ENCODE measurements at places on chromosomes 12 and 14.
A peak's percentile ranks its signal among the peaks of the same experiment; 100 is the strongest.

- no peak for ATAC-seq
These were observed 25.6 kb upstream of the PTHLH start for GRCh38 chr12:27998170-27998569.

DNA sequence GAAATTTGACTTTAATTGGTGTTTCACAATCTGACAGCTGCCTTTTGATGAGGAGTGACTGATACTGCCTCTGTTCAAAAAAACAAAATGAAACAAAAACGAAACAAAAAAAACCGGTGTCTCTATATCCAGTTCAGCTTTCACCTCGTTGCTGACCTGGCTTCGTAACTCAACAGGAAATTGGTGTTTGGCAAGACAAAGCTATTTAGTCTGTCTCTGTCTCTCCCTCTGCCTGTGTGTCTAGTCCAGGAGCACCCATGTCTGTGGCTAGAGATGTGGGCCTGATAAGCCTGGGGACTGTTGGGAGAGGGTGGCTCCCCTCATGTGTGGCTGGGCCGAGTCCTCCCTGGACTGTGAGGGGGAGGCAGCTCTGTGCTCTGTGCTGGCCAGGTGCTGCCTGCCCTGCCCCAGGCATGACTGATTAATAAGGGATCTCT, 11.3 kb downstream of the CACNA1C start:
- ATAC-seq = peak; percentile 70

DNA sequence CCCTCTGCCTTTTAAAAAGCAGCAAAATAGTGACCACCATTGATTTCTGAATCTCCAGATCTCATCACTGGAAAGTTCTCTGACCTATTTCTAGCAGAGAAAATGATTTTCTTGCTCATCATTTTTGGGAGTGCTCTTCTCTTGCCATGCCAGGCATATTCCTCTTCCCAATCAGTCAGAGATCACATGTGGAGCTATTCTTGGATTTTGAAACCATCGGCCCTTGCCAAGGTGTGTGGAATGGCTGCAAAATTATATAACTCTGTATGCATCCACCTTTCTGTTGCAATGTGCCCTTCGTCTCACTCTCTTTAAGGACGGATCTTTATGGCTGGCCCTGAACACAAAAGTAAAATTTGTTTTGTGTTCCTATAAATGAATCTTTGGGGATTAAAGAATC, 25.5 kb upstream of the LDHB start:
- ATAC-seq = no peak

DNA sequence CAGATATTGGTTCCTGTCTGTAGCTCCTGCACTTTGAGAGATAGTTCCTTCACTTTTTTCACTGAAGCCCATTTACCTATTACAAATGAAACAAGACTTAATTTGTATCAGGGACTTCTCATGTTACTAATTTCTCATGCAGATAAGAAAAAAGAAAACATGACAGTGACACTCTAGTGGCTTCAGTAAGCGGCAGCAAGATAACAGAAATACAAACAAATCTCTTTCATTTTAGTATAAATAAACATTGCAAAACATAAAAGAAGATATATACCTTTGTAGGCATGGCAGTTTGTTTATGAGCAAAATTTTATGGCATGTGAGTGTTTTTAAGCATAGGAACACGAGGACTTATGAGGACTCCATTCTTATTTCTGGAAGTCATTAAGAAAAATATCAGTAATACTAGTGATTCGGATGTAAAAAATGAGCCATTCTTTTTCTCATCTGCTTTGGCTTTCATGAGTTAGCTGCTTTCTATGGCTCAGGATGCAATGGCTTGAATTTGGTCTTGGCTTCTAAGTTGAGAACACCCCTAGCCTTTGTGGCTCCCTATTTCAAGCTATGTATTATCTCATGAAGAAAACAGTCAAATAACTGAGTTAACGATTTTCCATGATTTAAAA, 310.1 kb upstream of the RGS6 start:
- ATAC-seq = no peak

- ATAC-seq = no peak
These were observed 287.6 kb upstream of the E2F7 start for GRCh38 chr12:77352946-77353345.

- no peak for ATAC-seq
These were observed 1.7 kb downstream of the NDRG2 start for GRCh38 chr14:21023174-21023573.

DNA sequence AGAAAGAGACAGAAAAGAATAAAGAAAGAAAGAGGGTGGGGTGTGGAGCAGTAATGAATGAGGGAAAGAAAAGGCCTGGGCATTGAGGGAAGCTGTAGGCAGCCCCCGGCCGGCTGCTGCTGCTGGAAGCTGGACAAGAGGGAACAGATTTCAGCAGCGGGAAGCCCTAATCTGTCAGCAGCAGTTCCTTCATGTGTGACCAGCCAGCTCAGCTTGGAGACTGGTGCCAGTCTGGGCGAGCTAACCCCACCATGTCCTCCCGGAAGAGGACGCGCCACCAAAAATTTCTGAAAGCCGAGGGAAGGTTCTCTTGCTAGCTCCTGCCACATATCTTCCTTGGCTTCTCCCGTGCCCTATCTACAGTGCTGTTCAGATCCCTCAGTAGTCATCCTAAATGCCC, 236.8 kb downstream of the GRIN2B start:
- no peak for ATAC-seq

- ATAC-seq = no peak
These were observed 156.5 kb upstream of the RMST start for GRCh38 chr12:97306147-97306546.

DNA sequence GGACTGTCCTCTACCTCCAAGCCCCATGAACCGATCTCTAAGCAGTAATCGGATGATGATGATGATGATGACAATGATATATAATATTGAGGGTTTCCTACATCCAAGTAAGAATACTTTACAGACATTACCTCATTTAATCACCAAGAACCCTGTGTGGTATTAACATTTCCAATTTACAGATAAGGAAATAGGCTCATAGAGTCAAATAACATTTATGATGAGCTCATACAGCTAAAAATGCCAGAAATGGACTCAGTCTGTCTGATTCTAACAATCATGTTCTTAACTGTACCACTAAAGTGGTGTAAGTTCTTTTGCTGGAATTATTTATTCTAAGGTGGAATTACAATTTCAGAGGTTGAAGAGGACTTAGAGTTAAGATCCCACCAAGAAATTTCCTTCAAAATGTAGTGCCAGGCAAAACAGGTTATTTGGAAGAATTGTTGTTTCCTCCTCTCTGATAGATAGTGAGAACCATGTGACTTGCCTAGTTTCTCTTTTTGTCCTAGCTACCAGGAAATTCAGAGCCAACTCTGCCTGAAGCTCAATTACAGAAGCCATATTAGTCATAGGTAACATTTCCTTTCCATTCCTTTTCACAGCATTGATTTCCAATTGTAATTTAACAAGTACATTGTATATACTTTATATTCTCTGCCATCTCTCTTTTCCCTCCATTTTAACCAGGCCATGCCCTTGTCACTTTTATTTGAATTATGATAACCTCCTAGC, 23.8 kb upstream of the CCDC175 start:
- no peak for ATAC-seq

DNA sequence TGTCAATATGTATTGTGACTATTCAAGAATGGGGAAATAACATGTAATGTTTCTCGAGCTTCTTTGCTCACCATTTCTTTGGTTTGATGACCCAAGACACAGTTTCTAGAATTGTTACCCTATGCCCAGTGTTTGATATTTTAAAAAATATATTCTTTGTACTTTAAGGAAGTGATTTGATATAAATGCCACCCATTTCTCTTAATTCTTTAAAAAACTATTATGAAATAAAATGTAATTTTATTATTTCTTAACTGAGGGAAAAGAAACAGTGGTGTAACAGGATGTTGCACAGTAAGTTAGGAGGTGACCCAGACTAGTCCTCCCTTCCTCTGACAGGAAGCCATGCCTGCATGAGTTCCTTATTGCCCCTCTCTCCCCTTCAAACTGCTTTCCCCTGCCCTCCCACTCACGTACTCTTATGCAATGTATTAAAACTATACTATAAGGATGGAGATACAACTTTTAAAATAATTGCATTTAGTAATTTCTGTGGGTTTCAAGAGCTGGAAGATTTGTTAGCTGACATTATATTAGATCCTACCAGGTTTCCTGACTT, 279.4 kb downstream of the TMTC2 start:
- ATAC-seq = no peak

GRCh38 chr14:79465651-79466050, 745.7 kb downstream of the DIO2 start:
- ATAC-seq = no peak

GRCh38 chr12:81146228-81147225, 68.6 kb downstream of the ACSS3 start:
- ATAC-seq = no peak

GRCh38 chr12:123532808-123533649, 490 bp downstream of the RILPL1 start:
- peak; percentile 65 for ATAC-seq

DNA sequence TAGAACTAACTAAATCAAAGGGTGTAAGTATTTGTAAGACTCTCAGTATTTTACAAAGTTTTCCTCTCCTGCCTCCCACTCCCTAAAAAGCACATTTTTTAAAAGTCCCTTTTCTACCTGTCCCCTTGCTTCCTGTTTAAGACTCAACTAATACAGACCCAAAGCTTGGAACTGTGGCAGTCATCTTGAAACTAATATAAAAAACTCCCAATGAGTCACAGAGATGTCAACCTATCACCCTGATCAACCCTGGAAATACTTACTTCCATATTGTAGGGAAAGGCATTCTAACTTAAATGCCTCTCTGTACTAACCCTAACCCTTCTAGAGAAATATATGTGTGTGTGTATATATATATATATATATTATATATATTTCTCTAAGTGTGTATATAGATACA, 184.8 kb downstream of the SPTSSA start:
- ATAC-seq = no peak

GRCh38 chr12:58310809-58311622, 369.6 kb downstream of the ATP23 start:
- peak; percentile 85 for ATAC-seq

- ATAC-seq = peak; percentile 53
These were observed 501.6 kb downstream of the SLC6A15 start for GRCh38 chr12:84411031-84411430.

GRCh38 chr12:105083031-105083430, 1.2 kb downstream of the ALDH1L2 start:
- ATAC-seq = no peak

DNA sequence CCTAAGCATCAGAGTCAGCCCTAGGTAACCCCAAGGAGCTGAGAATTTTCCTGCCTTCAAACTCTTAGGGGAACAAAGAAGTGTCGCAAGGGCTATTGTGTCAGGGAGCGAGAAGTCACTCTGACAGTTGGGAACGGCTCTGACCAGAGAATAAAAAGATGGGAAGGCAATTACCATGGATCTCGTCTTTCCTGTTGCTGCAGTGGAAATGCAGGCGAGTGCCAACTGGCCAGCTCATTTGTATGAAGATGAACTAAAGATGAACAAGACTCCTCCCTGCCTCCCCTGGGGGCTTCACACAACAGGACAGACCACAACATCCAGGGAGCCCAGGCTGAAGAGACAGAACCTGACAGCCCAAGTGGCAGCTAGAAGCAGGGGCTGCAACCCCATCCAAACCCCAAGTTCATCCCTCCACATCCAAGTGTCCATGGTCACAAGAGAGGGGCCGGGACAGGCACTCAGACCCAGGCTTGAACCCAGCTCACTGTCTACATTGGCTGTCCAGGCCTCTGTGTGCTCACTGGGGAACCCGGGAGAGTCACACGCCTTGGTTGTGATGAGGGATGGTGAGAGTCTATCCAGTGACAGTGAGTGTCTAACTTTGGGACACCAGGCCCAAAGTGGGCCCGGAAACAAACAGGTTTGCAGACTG, 322.4 kb downstream of the BCL11B start:
- no peak for ATAC-seq

DNA sequence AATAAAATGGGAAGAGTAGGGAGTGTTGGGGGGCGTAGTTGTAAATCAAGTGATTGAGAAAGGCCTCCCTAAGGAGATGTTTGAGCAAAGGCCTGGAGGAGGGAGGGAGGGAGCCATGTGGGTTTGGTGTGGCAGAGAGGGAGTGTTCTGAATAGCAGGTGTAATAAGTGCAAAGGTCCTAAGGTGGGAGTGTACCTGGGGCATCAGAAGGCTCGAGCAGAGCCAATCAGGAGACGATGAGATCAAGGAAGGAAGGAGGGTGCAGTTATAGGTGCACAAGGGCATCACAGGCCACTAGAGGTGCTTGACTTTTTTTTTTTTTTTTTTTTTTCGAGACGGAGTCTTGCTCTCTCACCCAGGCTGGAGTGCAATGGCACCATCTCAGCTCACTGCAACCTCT, 77.9 kb upstream of the PLXNC1 start:
- ATAC-seq = no peak

GRCh38 chr14:70901269-70901668, 6.0 kb upstream of the PCNX1 start:
- ATAC-seq = peak; percentile 68

GRCh38 chr12:30047516-30048254, 263.9 kb upstream of the TMTC1 start:
- ATAC-seq = no peak

DNA sequence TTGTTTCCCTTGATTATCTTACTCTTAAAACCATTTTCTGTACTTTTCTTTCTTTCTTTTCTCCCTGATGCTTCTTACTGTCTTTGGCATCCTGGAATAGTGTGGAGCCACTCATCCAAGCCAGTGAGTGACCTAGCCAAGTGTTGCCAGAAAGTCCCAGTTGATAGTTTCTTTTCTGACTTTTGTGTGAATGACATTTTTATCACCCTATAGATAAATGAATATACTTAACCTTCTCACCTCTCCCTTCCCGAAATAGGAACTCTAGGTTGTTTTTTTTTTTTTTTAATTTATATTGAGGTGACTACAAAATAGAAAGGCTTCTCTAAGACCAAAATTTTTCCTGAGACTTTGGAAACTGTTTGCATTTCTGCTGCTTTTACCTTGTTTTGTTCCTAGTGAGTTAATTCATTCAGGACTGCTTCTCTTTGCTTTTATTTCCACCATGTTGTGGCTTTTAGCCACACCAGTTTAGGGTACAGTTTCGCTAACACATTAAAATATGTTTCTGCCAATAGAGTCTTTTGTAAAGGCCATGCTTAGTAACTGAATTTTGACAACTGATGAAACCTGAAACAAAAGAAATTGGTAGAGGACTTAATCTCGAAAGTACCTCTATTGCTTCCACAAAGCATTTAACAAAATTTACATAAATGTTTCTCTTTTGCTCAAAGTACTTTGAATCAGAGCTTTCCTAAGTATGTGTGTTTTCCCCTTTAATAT, 194.6 kb downstream of the ERC1 start:
- ATAC-seq = no peak

DNA sequence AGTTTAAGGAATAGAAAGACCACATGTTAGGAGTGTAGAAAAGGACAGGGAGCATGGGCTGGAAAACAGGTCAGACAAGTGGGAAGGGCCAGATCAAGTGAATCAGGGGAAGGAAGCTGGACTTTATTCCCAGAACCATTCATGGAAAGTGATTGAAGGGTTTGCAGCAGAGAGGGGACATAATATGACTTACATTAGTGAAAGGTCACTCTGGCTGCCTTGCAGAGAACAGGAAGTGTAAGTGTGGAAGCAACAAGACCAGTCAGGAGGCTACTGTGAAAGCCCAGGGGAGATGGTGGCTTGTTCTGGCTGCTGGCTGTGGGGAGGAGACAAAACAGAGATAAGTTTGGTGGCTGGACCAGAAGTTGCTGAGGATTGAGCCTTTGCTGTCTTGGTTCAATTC, 69.1 kb downstream of the VCPKMT start:
- no peak for ATAC-seq

GRCh38 chr12:97275728-97276590, 186.6 kb upstream of the RMST start:
- ATAC-seq = no peak

- no peak for ATAC-seq
These were observed 80.7 kb upstream of the METAP2 start for GRCh38 chr12:95393191-95393790.

Measured in SK-N-SH treated with all-trans-retinoic acid at 6 μM for 48 hours (cell line).